ENCODE measurements at places on chromosomes 2 and 18. TPM values are rescaled to one million over a fixed set of nuclear protein-coding genes. Genes with fewer than 3 reads are reported as not detected.

The PROKR1 gene
- 0.07 TPM for polyA plus RNA-seq

The SULT1C4 gene
- 8.1 TPM for polyA plus RNA-seq

The CPLX4 gene
- polyA plus RNA-seq = 0.05 TPM

The POTEI gene
- polyA plus RNA-seq = 0.14 TPM

The ZSWIM2 gene
- polyA plus RNA-seq = not detected

All from thymus (tissue), 14 donors.